ENCODE measurements at places on chromosomes 7 and 10. TPM values are rescaled to one million over a fixed set of nuclear protein-coding genes. Genes with fewer than 3 reads are reported as not detected.

PDZD7 gene
- total RNA-seq = 1.4 TPM

ALOX5 gene
- total RNA-seq = not detected

CTAGE15 gene
- not detected for total RNA-seq

MOSPD3 gene
- total RNA-seq = 1.8 TPM

UTF1 gene
- not detected for total RNA-seq

TMEM176A gene
- not detected for total RNA-seq

FOXI2 gene
- total RNA-seq = not detected

ATG9B gene
- not detected for total RNA-seq

ELFN1 gene
- total RNA-seq = 0.56 TPM

AGR3 gene
- not detected for total RNA-seq

LEP gene
- total RNA-seq = not detected

FAM24A gene
- not detected for total RNA-seq

GATAD1 gene
- total RNA-seq = 5.2 TPM

CPA2 gene
- total RNA-seq = 1.6 TPM

EVX1 gene
- total RNA-seq = not detected

COL13A1 gene
- 8.6 TPM for total RNA-seq

EIF5AL1 gene
- total RNA-seq = 1.0 TPM

TMEM270 gene
- total RNA-seq = not detected

MAT1A gene
- total RNA-seq = not detected

EGR2 gene
- 0.56 TPM for total RNA-seq

TCERG1L gene
- total RNA-seq = not detected

CLEC2L gene
- total RNA-seq = not detected

ANXA8L1 gene
- total RNA-seq = 2.0 TPM

SPDYE16 gene
- not detected for total RNA-seq

ZNF680 gene
- 5.5 TPM for total RNA-seq

WIPF3 gene
- not detected for total RNA-seq

SSC4D gene
- total RNA-seq = not detected

BPGM gene
- total RNA-seq = 8.7 TPM

ZNF438 gene
- total RNA-seq = 0.30 TPM
